ENCODE measurements at places on chromosomes 5 and 9.

DNA sequence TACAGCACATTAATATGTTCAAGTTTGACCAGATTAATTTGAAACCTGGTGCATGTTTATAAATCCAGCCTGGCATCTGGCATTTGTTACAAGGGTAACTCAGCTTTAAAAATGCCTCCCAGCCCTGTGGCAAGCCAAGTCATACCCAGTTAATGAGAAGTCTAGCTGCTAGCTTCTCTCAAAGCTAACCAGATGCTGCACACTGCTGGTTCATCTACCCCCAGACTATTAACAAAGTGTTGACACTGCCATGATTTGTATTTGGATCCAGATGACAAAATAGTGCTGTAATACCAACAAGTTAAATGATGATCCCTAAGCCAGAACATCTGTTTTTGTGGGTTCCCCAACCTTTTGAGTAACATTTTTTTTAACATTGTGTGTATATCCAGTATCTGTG lies 573.7 kb upstream of the DAB2 start:
- DNase-seq = peak; percentile 48

DNA sequence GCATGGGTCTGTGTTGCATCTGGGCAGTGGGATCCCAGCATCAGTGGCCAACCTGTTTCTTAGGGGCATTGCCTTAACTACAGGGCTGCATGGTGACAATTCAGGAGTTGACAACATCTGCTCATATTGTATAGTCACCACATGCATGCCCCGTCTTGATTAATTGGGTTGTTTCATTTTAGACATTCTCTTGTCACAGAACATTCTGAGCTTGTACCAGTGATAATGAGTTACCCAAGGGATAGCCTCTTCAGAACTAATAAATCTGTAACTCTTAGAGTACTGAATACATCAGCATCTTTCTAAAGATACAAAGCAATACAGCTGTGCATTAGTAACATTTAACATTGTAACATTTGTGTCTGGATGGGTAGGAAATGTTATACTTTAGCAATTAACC lies 426.5 kb upstream of the CD180 start:
- DNase-seq = no peak

- DNase-seq = peak; percentile 40
Observed at GRCh38 chr9:3200331-3200774, 325.4 kb downstream of the RFX3 start.

- DNase-seq = peak; percentile 22
Observed at GRCh38 chr9:123548741-123549545, 192.9 kb downstream of the CRB2 start.

DNA sequence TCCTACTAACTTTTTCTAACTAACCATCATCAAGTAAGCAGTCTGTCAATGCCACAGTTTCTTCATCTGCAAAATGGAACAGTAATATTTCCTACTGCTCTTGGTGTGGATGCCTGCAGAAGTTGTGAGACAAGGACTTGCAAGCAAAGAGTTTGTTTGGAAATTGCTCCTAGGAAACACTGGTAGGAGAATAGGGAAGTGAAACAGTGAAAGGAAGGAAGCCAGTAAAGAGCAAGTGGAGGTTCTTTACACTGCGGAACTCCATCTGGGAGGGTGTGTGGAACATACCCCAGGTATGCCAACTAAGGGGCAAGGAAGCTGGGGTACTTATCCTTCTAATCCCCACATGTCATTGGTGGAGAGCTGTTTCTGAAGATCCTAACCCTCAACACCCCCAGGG lies 119.9 kb downstream of the FOXD1 start:
- no peak for DNase-seq

- no peak for DNase-seq
Observed at GRCh38 chr5:173736374-173736773, 119.9 kb upstream of the BOD1 start.

DNA sequence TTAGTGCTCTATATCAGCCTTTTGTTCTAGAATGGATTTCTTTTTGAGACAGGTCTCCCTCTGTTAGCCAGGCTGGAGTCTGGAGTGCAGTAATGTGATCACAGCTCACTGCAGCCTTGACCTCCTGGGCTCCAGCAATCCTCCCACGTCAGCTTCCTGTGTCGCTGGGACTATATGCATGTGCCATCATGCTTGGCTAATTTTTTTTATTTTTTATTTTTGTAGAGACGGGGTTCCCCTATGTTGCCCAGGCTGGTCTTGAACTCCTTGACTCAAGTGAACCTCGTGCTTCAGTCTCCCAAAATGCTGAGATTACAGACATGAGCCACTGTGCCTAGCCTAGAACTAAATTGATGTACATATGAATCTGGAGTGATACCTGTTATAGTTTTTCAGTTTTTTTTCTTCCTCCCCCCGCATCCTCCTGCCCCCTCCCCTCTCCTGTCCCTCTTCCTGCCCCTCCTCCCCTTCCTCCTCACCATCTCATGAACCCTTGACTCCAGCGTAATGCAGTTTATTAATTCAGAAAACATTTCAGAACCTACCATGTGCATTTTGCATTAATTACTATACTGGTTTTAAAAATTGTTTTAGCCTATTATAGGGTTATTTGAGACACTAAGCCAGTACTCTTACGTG lies 37.4 kb upstream of the TNFAIP8 start:
- no peak for DNase-seq

GRCh38 chr5:121152411-121152810 lies 688.3 kb downstream of the PRR16 start:
- no peak for DNase-seq

- no peak for DNase-seq
Observed at GRCh38 chr9:8139756-8140155, 340.2 kb upstream of the DMAC1 start.

- no peak for DNase-seq
Observed at GRCh38 chr9:137486545-137487453, 27.7 kb upstream of the NSMF start.

GRCh38 chr9:88604836-88605511 lies 70.0 kb downstream of the NXNL2 start:
- no peak for DNase-seq

GRCh38 chr5:69156456-69156855 lies 10.5 kb upstream of the CCNB1 start:
- DNase-seq = no peak

GRCh38 chr5:98307811-98308210 lies 465.7 kb upstream of the RGMB start:
- peak; percentile 89 for DNase-seq

DNA sequence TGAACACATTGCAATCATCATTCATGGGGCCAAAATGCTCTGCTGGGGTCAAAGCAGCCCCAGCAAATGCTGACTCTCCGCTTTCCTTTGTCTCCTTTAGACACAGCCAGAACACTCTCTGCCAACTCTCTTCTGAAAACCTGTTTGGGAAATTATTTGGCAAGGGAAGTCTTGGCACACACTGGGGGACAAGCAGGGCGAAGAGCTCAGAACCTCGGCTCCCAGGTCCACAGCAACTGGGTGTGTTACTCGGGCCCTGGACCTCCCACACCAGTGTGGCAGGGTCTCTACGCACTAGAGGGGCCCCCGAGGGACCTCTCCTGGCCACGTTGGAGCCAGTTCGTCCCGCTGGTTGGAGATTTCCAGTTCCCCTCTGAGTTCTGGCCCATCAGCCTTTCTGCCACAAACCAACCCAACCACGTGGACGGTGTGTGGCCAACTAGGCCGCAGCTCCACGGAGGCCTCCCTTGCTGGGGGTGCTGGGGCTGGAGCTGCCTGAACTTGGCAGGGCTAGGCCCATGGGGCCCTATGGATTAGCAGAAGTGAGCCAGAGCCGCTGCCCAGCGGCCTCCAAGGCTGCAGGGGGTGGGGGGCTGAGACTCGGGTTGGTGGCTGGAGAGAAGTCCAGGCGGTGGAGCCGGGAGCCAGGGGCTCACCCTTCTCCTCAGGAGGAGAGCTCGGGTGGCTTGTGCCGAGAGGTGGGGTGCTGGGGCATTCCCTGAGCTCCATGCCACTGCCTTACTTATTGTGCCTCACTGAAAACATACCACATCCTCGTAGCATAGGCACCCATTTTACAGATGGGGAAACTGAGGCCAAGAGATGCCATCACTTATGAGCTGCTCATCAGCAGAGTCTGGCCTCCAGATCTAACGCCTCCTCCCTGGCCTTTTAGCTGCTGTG lies 46.8 kb upstream of the RNU6ATAC start:
- DNase-seq = no peak

DNA sequence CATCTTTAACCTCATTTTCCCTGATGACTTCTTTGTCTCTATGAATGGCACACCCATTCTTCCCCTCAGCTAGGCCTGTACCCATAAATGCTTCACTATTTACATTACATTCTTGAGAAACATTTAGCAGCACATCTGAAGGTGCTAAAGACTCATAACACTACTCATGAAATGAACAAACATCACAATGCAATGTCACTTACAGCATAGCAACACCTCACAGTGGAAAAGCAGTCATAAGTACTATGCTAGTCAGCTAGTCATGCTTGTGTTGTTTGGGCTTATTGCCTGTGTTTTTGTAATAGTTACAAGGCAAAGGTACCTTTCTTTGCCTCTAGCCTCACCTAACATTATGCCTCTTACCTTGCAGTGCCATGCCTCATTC lies 228.9 kb downstream of the KIAA0825 start:
- DNase-seq = no peak

- DNase-seq = peak; percentile 78
Observed at GRCh38 chr5:442335-443238, at the start of gene EXOC3. Gene EXOC3, plus strand, starts transcription at chr5:443176. Its CDS starts 3,030 bp downstream, at chr5:446206.

DNA sequence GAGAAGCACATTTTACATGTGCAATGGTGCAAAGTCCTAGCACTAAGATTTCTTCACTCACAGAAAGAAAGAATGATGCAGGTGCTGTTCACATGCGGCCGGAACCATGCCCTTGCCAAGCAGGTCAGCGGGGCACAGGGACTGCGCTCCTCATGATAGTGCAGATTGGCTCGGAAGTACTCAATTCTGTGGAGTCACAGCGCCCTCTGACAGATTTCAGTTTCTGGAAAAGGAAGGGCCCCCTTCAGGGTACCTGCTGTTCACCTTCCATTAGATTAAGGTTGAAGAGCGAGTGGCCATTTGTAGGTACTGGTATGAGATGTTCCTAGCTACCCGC lies 75.7 kb downstream of the TMC1 start:
- DNase-seq = no peak

- peak; percentile 8 for DNase-seq
Observed at GRCh38 chr9:33331377-33331891, 41.1 kb downstream of the NFX1 start.

DNA sequence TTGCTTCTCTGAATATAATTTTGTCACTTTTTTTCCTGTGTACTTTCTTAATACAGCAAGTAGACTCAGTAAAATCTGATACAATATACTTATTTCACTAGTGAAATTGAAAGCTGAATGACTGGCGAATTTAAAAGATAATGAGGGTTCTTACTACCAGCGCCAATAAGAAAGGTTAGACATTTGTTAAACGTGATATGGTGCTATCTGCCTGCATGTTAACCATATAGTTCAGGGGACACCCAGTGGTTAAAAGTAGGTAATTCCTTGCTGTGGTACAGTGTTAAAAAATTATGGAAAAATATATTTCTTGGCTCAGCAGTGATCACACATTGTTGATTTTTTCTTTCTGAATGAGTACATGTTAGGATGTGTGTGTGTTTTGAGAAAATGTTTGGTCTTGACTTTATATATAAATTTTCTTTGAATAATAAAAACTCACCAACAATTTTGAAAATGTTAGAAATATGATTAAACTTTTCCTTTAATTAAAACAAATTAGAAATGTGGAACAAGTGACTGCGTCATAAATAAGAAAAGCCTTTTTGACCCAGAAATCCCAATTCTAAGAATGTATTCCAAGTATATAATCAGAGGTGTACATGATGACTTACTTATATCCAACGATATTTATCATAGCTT lies 25.8 kb downstream of the CAST start:
- DNase-seq = peak; percentile 65

GRCh38 chr5:67202828-67203227 lies 6.2 kb upstream of the CD180 start:
- no peak for DNase-seq

GRCh38 chr5:7040111-7040510 lies 326.9 kb downstream of the TENT4A start:
- DNase-seq = no peak

GRCh38 chr5:170519549-170519948 lies 15.7 kb downstream of the KCNIP1 start:
- peak; percentile 35 for DNase-seq

DNA sequence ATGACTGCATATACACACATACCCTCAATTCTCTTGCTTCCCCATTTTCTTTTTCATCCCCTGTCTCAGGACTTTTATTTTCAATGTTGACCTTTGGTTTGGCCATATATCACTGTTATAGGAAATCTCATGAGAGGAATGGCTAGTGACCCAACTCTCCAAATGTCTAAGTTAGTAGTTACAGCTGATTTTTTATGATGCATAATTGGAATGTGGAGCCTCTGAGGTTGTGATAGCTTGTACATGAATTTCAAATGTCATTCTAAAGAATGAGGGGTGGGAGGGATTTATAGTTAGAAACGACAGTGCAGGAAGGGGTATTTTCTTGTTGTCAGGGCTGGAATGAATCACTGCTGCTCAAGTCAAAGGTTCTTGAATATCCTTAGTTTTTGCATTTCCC lies 356.1 kb downstream of the NTRK2 start:
- DNase-seq = no peak

- DNase-seq = no peak
Observed at GRCh38 chr9:97364769-97365490, 47.0 kb upstream of the TDRD7 start.

- no peak for DNase-seq
Observed at GRCh38 chr5:159507661-159508060, 177.4 kb upstream of the IL12B start.

DNA sequence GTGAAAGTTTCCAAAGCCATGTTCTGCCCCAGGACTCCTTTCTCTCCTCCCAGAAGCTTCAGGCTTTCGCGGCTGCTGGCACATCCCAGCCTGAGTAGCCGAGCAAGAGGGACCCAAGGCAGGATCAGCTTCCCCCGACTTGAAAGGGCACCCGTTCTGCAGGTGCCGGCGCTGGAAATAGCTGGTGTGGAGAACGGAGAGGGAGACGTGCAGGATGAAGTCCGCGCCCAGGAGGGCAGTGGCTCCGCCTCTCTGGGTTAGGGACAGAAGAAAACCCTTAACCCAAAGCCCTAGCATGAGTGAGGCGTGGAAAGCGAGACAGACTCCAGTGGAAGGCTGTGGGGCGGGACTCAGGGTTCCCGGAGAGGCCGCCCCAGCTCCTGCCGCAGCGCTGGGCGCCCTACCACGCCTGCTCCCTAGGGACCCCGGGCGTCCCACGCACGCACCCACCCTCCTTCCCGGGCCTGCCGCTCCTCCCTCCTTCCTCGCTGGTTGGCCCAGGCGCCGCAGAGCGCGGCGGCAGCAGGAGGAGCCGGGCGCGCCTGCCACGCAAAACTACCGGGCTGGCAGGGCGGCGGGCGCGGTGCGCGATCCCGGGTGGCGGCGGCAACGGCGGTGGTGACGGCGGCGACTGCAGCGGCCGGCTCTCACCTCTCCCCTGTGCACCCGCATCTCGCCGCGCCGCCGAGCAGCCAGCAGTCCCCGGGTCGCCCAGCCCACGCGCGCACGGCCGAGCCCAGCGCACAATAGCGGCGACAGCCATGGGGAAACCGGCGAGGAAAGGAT lies at the start of gene SLC1A1:
Gene SLC1A1 (plus strand): TSS at position 550 of the 786 bp plus-strand sequence. CDS start 212 bp downstream, at position 762.
- peak; percentile 46 for DNase-seq

GRCh38 chr5:89827960-89828359 lies 581.6 kb downstream of the CETN3 start:
- no peak for DNase-seq
